T47D (cell line): ENCODE measurements at places on chromosomes 2 and 18.

GRCh38 chr2:103121106-103121505, 359.3 kb downstream of the TMEM182 start:
- DNase-seq: no peak

- no peak for DNase-seq
Measured at GRCh38 chr2:71333619-71334018, 2.0 kb downstream of the ZNF638 start.

DNA sequence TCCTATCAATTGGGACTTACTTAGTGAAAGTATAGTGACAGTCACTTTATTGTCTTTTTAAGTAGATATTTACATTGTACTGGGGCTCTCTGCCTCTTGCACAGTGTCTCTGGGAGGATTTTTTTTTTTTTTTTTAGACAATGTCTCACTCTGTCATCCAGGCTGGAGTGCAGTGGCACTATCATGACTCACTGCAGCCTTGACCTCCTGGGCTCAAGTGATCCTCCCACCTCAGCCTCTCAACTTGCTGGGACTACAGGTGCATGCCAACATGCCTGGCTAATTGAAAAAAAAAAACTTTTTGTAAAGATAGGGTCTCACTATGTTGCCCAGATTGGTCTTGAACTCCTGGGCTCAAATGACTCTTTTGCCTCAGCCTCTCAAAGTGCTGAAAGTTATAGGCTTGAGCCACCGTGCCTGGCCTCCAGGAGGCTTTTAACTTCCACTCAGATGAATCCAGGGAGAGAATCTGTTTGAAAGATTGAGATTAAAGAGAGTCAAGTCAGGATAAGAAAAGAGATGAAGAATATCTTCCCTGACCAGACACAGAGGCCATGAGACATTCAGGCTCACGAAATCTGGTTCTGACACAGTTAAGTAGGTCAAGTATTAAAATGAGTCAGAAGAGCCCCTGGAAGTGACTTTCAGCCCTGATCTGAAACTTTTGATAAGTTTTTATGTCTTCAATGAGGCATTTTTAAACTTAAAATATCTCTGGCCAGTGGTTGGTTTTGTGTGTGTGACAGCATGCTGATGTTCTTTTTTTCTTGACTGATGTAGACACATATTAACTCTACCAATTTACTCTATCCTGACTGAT, 18.3 kb downstream of the ARHGEF33 start:
- no peak for DNase-seq

DNA sequence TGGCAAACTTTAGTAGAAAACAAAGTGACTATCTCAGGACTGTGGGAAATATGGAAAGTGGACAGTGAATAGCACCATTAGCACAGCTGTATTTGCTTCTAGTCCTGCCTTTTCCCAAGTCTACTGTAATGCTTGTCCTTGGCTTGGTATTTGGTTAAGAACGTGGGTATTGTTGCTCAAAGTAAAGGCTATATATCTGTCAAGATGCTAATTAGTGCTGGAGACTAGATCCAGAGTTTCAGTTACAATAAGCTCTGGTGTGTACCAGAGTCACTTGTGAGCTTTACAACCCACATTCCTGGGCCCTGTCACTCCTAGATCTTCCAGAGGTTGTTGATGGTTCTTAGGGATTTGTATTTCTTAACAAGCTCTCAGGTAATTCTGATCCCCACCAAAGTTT, 313.6 kb downstream of the SLC8A1 start:
- DNase-seq: no peak

DNA sequence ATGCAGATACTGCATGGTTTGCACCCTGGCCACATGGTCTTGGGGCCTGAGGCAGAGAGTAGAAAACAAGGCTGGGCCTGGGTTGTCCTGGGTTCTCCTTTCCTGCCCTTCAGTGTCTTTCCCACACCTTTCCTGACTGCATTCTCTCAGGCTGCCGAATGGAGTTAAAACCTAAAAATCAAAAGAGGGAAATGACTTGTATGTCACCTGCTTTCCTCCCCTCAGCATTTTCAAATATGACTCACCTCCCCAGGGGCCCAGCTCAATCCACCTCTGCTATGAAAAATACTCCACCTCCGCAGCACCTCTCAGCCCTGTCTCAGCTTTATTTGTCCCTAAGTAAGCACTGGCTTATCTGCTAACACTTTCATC, 457.8 kb upstream of the MEX3C start:
- DNase-seq: no peak

GRCh38 chr2:44753552-44754285, 187.8 kb upstream of the SIX3 start:
- DNase-seq: no peak

DNA sequence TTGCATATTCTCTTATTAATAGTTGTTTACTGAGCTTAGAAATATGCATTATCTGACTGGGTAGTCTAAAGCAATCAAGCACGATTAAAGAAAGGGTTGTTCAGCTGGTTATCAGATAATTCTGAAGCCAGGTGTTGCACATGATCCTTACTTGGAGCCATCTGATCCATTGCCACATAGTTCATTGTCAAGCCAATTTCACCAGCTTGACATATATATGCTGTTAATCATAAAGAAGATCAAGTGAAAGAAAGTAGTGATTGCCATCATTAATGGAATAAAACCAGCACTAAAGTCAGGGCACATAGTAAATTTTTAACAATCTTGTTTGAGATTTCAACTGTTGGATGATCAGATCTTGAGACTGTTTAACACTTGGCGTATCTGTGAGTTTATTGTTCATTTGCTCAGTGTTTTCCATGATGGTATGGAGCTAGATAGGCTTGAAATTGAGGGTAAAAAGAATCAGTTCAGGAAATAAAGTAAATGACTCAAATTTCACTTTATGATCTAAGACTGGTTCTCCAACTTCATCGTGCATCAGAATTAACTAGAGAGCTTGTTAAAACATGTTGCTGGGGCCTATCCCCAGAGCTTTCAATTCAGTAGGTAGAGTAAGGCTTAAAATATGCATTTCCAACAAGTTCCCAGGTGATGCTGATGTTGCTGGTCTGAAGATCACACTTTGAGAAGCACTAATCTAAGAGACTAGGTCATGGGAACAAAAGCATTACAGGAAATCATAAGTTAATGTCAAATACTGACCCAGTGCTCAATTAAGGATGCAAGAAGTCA, 539.6 kb downstream of the SATB2 start:
- DNase-seq: no peak

DNA sequence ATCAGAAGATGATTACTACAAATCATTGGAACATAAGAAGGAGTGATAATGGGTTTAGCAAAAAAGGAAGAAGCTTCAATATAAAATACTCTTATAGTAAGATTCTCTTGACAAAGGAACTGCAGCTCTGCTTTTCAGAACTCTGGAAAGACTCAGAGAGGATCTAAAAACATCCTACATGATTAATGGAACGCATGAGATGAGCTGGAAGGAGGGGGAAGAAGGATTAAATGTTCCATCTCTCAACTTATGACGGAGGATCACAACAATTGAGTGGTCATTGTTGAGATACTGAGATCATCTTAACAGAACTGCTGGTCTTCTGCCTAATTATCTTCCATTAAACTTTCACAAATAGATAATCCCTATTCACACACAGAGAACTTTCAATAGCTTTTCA, 267.5 kb upstream of the SLC8A1 start:
- DNase-seq: no peak

DNA sequence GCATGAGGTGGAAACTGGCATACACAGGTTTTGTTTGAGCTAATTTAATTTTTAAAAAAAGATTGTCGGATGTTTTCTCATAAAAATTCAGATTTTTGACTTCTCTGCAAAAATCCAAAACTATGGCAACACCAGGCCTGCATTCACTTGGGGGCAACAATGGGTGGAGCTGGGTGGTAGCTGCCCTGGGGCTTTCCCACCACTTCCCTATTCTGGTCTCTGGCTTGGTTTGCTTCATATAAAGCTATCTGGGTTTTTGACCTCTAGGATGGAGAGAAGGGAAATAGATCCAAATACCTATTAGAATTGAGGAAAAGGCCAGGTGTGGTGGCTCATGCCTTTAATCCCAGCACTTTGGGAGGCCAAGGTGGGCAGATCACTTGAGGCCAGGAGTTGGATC, 5.5 kb upstream of the CYP27A1 start:
- DNase-seq: no peak

DNA sequence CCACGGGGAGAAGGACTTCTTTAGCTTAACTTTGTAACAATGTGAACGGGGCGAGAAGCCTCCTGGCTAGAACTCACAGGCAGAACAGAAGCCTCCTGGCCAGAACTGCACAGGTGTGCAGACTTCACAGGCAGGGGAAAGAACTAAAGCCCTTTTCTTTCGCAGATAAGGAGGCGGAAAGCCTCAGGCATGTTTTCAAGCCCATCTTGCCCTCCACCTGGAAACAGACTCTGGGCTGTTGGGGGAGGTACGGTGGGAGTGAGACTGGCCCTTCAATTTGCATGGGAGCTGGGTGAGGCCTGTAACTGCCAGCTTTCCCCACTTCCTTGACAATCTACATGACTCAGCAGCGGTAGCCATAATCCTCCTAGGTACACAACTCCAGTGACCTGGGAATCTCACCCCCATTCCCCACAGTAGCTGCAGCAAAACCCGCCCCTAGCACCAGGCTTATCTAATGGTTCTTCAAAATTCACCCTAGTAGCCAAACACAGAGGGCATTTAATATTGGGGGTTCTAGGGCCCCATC, 22.9 kb upstream of the ABCA12 start:
- DNase-seq: no peak

DNA sequence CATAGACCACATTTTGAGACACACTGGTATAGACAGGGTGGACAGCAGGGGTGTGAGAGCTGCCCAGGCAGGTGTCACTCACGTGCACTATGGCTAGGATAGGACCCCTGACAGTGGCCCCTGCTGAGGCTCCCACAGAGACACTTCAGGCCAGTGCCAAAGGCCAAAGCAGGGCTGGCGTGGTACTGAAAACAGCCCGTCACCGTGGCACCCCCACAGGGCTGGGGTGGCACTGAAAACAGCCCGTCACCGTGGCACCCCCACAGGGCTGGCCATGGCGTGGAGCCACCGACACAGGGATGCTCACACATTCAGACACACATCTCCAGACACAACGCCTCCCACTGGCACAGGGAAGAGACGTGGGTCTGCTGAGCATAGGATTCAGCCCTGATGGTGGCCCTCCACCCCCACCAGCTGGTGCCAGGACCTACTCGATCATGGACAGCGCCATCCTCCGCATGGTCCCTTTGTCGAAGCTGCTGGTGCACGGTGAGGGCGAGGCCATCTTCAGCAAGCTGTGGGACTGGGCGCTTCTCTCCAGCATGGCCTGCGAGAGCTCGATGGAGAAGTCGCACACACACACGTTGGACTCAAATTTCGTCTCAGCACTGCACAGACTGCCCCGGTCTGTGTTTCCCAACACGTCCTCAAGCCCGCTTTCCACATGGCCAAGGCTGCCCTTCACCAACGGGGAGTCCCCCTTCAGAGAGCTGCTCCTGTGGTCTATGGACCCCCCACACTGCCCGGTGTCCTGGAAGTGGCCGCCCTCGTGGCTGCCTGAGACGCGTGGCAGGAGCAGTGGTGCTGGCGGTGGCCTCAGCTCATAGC, 34.1 kb downstream of the ANKMY1 start:
- DNase-seq: no peak
